Hindlimb muscle (tissue), 1 donor: ENCODE measurements at places on chromosomes 5 and 9. TPM values are rescaled to one million over a fixed set of nuclear protein-coding genes. Genes with fewer than 3 reads are reported as not detected.

PDGFRB gene
- 174 TPM for polyA plus RNA-seq

CCNI2 gene
- polyA plus RNA-seq, result 0.57 TPM

PKD2L2 gene
- polyA plus RNA-seq, result 0.74 TPM

NMUR2 gene
- 0.22 TPM for polyA plus RNA-seq

NUDT12 gene
- polyA plus RNA-seq, result 15.1 TPM

PCDHGB4 gene
- polyA plus RNA-seq, result 2.6 TPM

CTNND2 gene
- 0.66 TPM for polyA plus RNA-seq

AFAP1L1 gene
- 129 TPM for polyA plus RNA-seq

RAB24 gene
- polyA plus RNA-seq, result 23.0 TPM
